Cardiac muscle cell (in vitro differentiated cells and primary cell): ENCODE measurements at places on chromosomes 7 and 10. TPM values are rescaled to one million over a fixed set of nuclear protein-coding genes. Genes with fewer than 3 reads are reported as not detected.

Gene HOXA13
- not detected in 2 replicates for total RNA-seq

Gene ATP5MK
- total RNA-seq: 81.4 and 282 TPM in 2 replicates

Gene PIP
- total RNA-seq: not detected in 2 replicates

Gene NME8
- 0.06 and 0.07 TPM in 2 replicates for total RNA-seq

Gene OR2A42
- not detected in 2 replicates for total RNA-seq

DNA sequence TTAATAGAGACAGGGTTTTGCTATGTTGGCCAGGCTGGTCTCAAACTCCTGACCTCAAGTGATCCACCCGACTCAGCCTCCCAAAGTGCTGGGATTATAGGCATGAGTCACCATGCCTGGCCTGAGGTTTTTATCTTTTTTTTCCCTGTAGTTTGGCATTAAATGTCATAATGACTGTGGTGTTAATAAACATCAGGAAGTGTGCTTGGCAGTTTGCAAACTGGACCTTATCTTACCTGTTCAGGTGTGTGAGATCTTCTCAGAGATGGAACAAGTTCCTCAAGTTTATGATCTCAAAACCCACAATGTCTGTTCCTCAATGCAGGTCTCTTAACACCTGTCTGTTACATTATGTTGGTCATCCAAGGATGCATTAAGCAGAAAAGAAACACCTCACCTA, 80.0 kb downstream of the ARID5B start:
- no peak for DNase-seq

DNA sequence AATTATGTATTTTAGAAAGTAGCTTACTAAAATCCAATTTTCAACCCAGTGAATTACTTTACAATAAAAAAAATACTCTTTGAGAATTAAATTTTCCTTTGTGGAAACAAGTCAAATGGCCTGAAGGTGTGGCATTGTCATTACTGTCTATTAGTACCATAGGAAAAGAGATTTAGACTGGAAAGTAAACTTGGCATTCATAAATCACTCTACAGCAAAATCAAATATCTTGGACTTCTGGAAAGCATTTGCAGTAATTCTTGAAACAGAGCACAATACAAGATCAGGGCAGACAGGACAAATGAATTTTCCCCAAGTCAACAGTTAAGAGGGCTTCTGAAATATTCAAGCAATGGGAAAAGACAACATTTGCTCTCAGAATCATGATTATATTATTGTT, 28.0 kb upstream of the SEMA3C start:
- no peak for DNase-seq

DNA sequence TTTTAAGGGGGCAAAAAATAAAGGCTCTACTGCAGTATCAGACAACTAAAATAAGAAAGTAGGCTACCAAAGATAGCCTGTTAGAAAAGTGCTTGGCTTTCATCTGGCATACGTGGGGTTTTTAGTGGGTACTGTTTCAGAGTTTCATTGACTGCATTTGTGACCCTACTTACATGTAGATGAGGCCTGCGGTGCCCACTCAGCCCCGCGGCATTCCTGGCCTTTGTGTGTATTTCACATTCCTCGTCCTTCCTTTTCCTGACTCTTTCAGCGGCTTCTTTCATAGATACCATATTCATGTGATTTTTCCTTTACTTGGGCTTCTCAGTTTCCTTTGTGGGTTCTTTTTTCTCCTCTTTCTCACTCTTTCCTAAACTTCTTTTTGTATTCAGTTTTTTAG, 50.7 kb downstream of the UBE3C start:
- no peak for DNase-seq

DNA sequence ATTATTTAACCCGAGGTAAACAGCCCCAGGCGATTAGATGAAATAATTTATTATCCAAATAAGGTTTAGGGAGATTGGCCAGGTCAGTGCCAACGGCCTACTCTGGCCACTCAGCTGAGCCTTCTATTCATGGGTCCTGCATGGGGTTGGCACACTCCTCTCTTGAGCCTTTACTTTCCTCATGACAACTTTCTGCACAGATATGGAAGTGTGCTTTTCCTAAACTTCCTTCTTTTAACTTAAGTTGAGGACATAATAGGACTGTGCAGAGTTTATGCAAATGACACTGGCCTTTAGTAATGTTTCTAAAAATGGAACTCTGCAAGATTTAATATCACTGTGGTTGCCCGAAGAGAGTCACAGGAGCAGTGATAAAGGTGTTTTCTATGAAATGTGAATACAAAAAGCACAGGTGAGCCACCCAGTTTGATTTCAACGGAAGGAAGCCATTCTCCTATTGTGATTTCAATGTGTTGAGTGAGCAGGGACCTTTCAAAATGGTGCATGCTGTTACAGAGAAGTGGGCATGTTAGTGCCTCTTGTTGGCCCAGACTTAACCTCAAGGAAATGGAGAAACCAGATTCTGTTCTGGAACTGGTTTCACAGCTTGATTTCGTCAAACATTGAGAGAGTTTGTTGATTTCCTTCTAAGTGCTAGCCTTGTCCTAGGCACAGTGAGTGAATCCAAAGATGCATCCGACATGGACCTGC, 55.7 kb downstream of the LYZL2 start:
- no peak for DNase-seq

- DNase-seq: peak; percentile 30
Observed at GRCh38 chr10:132175907-132176581, 10.7 kb upstream of the DPYSL4 start.

- no peak for DNase-seq
Observed at GRCh38 chr10:97199152-97199551, 13.4 kb upstream of the SLIT1 start.

DNA sequence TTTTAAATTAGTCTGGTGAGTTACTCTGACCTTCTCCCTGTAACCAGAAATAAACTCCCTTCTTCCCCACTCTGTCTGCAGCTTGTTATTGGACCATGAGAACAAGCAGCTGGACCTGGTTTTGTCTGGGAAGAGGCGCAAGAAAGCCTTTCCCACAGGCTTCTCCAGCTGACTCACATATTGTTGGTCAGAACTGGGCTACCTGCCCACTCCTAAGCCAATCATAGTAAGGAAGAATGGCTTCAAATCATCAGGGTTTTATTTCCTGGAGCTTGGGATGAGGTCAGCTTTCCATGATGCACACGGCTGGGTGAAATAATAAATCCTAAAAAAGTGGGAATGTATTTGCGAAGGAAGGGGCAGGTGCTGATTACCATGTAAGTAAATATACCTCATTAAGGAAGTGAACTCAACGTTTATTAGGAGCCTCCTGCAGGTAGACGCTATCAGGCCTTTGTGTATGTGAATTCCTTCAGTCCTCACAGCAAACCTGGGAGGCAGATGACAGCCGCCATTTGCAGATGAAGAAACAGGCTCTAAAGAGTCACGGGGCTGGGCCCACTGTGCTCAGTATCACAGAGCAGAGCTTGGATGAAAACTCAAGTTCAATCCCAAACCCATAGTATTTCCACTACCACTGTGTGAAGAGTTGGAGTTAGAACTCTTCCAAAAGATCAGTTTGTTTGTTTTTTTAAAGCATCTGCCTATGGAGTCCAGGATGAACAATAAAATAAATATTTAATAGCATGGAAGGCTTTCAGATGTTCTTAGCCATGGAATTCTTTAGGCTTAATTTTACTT, 32.8 kb downstream of the IL15RA start:
- DNase-seq: no peak

GRCh38 chr10:22325272-22326144, 4.6 kb downstream of the BMI1 start:
- DNase-seq: peak; percentile 87

DNA sequence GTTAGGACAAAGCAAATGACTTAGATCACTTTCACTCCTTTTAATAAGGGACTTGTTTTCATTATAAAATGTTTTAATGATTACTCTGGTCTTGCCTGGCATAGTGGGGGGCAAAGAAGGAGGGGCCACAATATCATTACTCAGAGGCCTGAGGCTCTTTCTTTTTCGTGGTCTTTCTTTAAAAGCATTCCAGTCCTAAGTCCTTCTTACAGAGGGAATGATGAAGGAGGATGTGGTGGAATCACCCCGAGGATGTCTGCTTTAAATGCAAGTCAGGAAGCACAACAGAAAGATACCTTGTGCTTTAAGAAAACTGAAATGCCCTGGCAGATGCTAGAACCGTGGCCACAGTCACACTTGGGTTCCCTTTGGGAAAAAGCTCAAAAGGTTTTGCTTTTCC, 379.1 kb downstream of the INHBA start:
- DNase-seq: no peak

DNA sequence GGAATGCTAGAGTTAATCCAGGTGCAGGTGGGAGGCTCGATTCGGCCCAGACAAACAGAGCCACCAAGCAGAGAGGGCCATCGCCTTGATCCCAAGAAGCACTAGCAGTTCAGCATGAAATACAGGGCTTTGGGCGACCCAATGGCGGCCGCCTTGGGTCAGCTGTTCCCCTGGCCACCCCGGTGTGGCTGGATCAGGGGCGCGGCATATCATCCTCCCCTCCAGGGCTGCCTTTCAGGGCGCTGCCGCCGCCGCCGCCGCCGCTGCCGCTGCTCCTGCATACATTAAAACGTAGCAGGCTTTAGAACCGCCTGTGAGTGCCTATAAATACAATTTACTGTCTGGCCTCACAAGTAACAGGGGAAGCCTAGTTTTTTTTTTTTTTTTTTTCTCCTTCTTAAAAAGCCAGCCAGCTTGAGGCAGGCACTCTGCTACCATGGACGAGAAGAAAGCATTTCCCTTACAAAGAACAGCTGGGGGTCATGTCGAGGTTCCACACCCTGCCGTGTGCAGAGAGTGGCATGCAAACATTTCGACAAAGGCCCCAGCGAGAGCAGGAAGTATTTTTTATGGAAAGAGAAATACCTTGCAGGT, 57.7 kb upstream of the EFCAB10 start:
- no peak for DNase-seq

DNA sequence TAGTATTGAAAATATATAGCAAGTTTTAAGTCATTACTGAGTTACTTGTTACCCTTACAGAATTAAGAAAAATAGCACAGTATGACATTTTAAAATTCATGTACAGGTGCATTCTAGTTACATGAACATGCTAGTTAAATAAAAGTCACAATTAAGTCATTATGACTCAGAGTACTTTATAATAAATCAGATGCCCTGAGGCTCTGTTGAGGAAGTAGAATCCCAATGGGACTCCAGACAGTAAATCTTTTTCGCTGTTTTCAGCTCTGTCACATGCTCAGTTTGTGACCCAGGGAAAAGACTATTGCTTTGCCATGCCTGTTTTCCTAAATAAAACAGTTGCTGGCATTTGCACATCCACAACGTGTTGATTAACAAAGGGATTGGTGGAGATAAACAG, 21.0 kb downstream of the NUDT13 start:
- DNase-seq: no peak

- DNase-seq: no peak
Observed at GRCh38 chr10:30705625-30706149, 76.1 kb upstream of the LYZL2 start.

GRCh38 chr7:134946260-134946659, 40.0 kb upstream of the AGBL3 start:
- DNase-seq: peak; percentile 20

DNA sequence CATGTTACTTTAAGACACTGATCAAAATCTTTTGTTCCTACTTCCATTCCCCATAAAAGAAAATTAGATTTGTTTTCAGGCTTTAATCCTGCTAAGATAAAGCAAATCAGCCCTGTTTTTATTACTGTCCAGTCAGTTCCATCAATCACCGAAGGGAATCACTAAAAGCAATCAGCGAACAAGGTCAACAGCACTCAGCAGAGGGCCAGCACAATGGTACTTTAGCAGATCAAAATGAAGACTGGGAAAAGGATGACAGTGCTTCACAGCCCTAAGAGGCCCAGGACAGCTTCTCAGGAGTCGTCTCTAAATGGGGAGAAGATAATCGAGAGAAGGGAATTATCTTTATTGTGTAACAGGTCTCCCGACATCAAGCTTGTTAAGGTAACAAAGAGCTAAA, 32.7 kb downstream of the SEM1 start:
- DNase-seq: no peak

DNA sequence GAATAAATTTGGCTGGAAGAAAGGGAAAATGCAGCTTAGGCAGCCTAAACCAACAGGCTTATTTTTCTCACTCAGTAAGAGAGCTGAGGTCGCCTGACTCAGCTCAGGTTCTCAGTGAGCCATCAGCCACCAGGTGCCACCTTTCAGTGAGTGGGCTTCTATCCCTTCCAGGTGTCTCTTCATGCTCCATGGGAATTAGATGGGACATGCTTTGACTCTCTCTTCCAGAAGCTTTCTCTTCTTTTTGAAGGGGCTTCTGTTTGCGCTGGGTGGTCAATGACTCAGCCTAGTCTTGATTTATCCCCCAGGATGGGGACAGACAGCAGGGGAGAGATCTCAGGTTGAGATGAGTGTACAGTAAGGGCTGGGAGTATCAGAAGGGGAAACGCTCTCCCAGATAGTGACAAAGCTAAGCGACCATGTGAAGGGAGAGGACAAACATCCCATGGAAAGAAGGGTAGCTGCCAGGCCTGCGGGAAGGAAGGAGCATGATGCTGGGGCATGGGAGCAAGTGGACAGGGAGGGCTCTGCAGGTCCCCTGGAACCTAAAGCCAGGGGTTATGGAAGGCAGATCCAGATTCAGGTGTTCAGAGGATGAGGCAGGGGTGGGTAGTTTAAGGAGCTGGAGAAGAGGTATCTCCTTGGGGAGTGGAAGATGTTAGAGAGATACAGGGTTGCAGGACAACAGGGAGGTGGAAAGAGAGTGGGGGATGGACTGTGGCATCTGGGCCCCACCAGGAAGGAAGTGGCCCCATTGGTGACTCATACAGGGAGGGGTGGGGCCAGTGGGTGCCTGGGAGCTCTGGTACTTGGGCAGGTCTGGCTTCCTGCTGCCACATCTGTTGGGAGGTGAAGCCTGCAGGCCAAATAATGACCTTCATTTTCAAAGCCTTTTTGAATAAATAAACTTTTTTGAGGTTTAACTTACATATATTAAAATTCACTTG, 32.5 kb downstream of the OGDH start:
- DNase-seq: no peak

- DNase-seq: peak; percentile 61
Observed at GRCh38 chr7:128697302-128697905, 25.3 kb downstream of the GARIN1A start.

DNA sequence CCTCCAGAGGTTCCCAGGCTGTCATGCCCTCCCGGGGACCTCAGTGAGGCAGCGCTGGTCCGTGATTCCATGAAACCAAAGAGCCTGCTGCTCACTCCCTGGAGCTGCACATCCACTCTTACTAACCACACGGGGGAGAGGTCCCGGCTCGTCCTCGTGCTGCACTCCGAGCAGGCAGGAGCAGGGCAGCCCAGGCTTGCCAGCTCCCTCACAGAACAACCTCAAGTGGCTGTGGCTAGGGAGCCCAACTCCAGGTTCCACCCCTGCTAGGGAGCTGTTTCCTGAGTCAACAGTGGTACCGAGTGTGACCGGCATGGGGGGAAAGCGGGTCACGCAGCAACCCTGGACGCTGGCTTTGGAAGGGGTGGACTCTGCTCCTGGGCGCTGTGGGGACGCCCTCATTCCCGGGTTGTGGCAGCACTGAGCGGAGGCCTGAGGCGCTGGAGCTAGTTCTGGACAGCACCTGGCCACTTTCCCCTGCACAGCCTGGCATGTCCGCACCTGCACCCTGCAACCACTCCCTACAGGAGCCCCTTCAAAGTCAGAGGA, 27.9 kb upstream of the PPP2R2D start:
- DNase-seq: no peak

DNA sequence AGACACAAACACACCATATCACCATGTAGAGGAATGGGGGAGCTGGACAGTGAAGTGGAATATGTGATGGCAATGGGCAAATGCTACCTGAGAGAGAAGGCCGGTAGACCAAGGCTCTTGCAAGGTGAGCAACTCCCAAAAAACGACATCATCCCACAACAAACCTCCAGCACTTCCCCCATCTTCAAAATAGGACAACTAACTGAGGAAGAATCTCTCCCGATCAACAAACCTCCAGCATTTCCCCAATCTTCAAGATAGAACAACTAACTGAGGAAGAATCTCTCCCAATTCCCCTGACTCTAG, 387.2 kb downstream of the PARD3 start:
- DNase-seq: no peak

GRCh38 chr10:2081501-2081900, 344.2 kb upstream of the ADARB2 start:
- DNase-seq: no peak
